ENCODE measurements at places on chromosomes 3 and 15.

- H3K36me3 ChIP-seq, result no peaks in the 10 kb centered on the region
- H3K27ac ChIP-seq, result no peak overlapping the region
- no peak overlapping the region for H3K4me3 ChIP-seq
- DNase-seq, result no peak
Observed at GRCh38 chr15:74470631-74471395, 9.9 kb upstream of the UBL7 start.

- no peak overlapping the region for H3K27ac ChIP-seq
- H3K4me1 ChIP-seq, result no peaks in the 10 kb centered on the region
- H3K4me3 ChIP-seq, result no peak overlapping the region
- no peak for DNase-seq
Observed at GRCh38 chr15:28167042-28167441, 67.9 kb upstream of the OCA2 start.

DNA sequence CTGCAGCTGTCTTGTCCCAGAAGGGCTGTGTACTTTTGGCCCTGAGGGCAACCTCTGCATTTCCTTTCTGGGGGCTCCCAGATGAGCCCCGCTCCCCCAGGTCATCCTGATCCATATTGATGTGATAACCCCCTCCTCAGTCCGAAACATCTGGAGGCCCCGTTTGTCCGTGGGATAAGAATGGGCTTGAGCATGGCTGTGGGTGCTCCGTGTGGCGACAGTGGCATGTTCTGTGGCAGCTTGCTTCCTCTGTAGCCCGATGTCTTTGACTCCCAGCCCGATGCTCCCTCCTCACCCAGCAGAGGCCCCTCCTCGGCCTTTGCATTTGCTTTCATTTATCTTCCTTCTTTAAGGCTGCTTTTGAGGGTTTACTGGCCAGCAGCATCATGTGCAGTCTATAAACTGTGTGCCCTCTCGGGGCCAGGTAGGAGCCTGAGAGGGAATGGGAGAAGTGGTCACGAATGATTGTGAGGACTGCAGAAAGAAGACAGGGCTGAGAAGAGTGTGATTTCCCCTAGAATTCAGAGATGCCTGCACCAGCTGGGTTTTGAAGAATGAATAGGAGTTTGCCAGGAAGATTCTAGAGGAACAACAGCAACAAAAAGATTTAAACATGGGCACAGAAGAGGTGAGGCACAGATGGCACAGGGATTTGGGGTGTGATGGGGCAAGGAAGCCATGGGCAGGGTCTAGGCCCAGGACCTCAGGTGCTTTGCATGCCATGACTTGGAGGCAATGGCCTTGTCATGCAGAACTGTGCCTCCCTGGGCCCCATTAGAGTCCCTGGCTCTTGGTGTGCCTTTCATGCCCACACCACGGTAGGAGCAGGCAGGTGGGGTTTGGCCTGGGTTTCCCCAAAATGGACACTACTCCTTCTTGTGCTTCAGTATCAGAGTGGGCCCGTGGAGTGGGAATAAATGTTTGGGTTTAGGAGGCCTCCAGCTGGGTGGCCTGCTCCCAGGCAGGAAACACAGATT is 34.2 kb downstream of the APBA2 start:
- H3K4me1 ChIP-seq, result no peaks in the 10 kb centered on the region
- no peak for DNase-seq
- no peak overlapping the region for H3K4me3 ChIP-seq
- no peaks in the 10 kb centered on the region for H3K36me3 ChIP-seq

- no peaks in the 10 kb centered on the region for H3K36me3 ChIP-seq
- H3K27ac ChIP-seq, result peak overlapping the region; percentile 71
- peaks cover 32% of the 10 kb centered on the region for H3K4me1 ChIP-seq
- no peak for DNase-seq
Observed at GRCh38 chr3:186097317-186097662, 11.6 kb downstream of the ETV5 start.

GRCh38 chr3:179073816-179074215 is 2.2 kb upstream of the ZMAT3 start:
- H3K36me3 ChIP-seq, result no peaks in the 10 kb centered on the region
- no peaks in the 10 kb centered on the region for H3K27me3 ChIP-seq
- DNase-seq, result no peak
- no peak overlapping the region for H3K27ac ChIP-seq
- H3K4me1 ChIP-seq, result no peaks in the 10 kb centered on the region

DNA sequence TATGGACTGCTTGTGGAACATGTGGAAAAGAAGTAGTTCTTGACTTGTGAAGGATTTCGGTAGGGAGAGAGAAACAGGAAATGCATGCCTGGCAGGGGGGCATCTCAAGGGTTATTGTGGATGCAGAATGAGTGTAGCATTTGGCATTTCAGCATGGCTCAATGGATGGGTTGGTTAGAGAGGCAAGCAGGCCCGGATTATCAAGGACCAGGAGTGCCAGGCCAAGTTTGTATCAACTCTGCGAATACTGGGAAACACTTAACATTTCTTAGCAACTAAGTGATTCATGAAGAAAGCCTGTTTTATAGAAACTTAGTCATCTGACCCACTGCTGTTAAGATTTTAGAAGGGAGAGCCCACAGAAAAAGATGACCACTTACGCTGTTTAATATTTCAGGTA is 33.6 kb downstream of the KIF15 start:
- H3K27ac ChIP-seq, result no peak overlapping the region
- no peak for DNase-seq
- no peaks in the 10 kb centered on the region for H3K4me1 ChIP-seq
- H3K4me3 ChIP-seq, result no peak overlapping the region

- no peaks in the 10 kb centered on the region for H3K27me3 ChIP-seq
- no peak overlapping the region for H3K4me3 ChIP-seq
- no peak for DNase-seq
- H3K36me3 ChIP-seq, result no peaks in the 10 kb centered on the region
- H3K4me1 ChIP-seq, result no peaks in the 10 kb centered on the region
- H3K27ac ChIP-seq, result no peak overlapping the region
Observed at GRCh38 chr3:17808994-17809393, 66.6 kb upstream of the TBC1D5 start.

GRCh38 chr15:74529921-74530320 is 11.1 kb upstream of the ARID3B start:
- no peak overlapping the region for H3K4me3 ChIP-seq
- no peak for DNase-seq
- no peak overlapping the region for H3K27ac ChIP-seq
- H3K27me3 ChIP-seq, result no peaks in the 10 kb centered on the region

DNA sequence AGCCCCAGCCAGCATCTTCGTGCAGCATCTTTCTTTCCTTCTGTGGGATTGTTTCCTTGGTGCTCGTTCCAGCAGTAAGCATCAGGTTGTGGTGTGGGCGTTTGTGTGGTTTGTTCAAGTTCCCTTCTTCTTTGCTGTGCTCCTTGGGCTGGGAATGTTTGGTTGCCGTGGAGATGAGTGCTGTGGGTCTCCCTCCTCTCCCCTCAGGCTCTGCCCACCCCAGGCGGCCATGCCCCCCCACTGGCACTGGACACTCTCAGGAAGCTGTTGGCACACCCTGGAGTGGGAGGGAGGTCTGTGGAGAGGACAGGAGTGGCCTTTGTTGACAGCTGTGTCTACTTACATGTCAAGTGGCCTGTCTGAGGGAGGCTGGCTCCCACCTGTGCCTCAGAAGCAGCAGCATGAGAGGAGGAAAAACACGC is 46.5 kb upstream of the SACM1L start:
- peaks cover 33% of the 10 kb centered on the region for H3K4me1 ChIP-seq

DNA sequence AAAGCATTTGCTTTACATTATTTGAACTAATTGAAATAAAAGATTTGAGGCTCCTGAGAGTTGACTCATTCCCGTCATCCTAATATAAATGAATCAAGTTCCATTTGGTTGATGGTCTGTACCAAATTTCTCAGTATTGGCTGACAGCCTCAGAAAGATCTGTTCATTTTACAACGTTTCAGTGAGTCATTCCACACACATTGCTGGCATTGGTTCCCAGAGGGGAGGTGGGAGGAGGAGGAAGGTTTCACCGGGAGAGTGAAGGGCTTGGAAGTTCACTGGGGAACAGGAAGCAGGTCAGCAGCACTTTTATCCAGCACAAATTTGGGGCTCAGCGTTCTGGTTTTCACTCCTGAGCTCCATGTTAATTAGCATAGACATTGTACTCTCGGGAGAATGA is 176.7 kb upstream of the CADPS start:
- H3K27me3 ChIP-seq, result no peaks in the 10 kb centered on the region
- H3K36me3 ChIP-seq, result no peaks in the 10 kb centered on the region
- no peaks in the 10 kb centered on the region for H3K4me1 ChIP-seq
- DNase-seq, result no peak
- H3K27ac ChIP-seq, result no peak overlapping the region

DNA sequence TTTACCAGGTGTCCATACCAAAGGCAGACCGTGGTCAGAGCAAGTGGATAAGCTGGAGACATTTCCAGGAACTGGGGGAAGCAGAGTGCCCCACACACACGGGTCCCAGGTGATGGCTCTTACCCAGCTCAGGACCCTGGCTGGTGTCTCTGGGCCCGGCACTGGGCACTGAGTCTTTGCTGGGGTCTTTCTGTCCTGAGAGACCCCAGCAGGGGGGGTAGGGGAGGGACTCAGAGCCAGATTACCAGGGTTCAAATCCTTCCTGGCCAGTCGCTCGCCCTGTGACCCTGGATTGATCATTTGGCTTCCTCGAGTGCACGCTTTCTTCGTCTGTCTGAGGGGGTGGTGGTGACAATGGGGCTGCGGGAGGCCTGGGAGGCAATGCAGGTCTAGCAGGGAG is 95.7 kb downstream of the PLXNA1 start:
- DNase-seq, result no peak
- no peak overlapping the region for H3K27ac ChIP-seq
- no peaks in the 10 kb centered on the region for H3K27me3 ChIP-seq
- H3K4me1 ChIP-seq, result no peaks in the 10 kb centered on the region

- no peaks in the 10 kb centered on the region for H3K27me3 ChIP-seq
- no peak overlapping the region for H3K27ac ChIP-seq
- DNase-seq, result peak; percentile 33
- H3K4me3 ChIP-seq, result no peak overlapping the region
- no peaks in the 10 kb centered on the region for H3K4me1 ChIP-seq
Observed at GRCh38 chr15:65101411-65101890, 13.5 kb downstream of the UBAP1L start.

DNA sequence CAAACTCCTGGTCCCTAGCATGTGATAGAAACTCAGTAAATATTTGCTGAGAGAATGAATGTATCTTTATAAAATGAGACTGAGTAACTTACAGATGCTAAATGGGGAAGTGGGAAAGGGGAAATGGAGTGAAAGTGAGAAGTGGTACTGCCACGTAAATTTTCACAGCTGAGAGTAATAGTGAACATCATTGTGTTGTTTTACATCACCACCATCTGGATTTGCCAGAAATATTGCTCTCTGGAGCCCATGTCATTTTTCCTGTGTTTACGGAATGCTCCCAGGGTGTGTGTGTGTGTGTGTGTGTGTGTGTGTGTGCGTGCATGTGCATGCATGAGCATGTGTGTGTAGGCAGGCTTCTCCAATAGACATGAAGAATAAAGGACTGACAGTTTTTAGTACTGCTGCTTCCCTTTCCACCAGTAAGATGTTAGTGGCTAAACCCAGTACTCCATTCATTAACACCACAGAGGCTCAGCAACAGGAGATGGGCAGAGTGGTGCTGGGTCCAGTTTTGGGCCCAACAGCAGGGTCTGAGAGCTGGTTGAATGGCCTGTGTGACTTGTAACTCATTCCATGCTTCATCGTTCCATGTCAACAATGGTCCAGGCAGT is 57.3 kb downstream of the DIPK2A start:
- DNase-seq, result no peak
- no peak overlapping the region for H3K4me3 ChIP-seq
- no peaks in the 10 kb centered on the region for H3K4me1 ChIP-seq
- no peak overlapping the region for H3K27ac ChIP-seq
- H3K36me3 ChIP-seq, result no peaks in the 10 kb centered on the region
- no peaks in the 10 kb centered on the region for H3K27me3 ChIP-seq

- H3K36me3 ChIP-seq, result no peaks in the 10 kb centered on the region
- no peak overlapping the region for H3K27ac ChIP-seq
- no peaks in the 10 kb centered on the region for H3K4me1 ChIP-seq
Observed at GRCh38 chr3:178840586-178840985, 231.0 kb downstream of the ZMAT3 start.

DNA sequence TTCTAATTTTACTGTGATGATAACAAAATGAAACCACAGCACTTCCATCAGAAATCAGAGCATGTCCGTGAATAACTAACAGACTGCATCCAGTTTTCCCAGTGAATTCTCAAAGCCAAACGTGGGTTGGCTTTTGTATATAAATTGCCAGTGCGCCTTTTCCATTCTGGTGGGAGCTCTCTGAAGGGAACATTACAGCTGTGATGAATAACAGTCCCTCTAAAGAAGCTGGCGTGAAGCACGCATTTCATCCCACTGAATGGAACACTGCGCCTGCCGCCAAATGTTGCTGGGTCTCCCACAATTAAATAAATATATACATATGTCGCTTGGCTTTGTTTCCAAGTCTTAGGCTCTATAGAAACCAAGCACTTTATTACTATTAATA is 113.0 kb upstream of the PFN2 start:
- no peak overlapping the region for H3K4me3 ChIP-seq
- H3K27me3 ChIP-seq, result peaks cover 4% of the 10 kb centered on the region
- H3K4me1 ChIP-seq, result no peaks in the 10 kb centered on the region
- no peak overlapping the region for H3K27ac ChIP-seq
